Stimulated activated CD4-positive, alpha-beta T cell treated with anti-CD3 and anti-CD28 coated beads, Interleukin-1b, Interleukin-23, amount 100 ng/mL, for 1 hour (primary cell): ENCODE measurements at places on chromosomes 13 and 19.
A peak's percentile ranks its signal among the peaks of the same experiment; 100 is the strongest.

DNA sequence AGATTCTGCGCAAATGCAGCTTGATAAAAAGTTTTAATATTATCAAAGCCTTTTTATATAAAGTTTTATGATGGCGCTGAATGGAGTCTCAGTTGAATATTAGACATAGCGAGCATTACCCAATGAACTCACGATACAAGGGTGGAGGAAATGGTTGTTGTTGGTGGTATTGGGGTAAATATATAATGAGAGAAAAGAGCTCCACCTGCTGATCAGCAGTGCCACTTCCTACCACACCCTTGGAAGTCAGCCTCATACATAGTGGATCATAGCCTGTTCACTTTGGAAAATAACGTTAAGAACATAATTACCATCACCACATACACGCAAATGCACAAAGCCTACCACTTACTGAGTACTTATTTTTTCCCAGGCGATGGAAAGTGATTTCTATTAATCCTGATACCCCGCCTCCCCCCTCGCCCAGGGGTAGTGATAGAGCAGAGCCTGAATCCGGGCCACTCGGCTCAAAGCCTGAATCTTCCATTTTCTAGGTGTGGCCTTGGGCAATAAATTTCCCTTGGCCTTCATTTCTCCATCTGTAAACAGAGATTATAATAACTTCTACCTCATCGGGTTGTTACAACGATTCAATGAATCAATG lies 358.3 kb downstream of the KLF5 start:
- no peak for DNase-seq

GRCh38 chr19:48962849-48963165 lies 2.3 kb upstream of the FTL start:
- no peak for DNase-seq

- no peak for DNase-seq
Measured at GRCh38 chr13:51004111-51004865, 94.7 kb downstream of the RNASEH2B start.

GRCh38 chr13:106491928-106492587 lies 43.4 kb downstream of the EFNB2 start:
- DNase-seq, result no peak

DNA sequence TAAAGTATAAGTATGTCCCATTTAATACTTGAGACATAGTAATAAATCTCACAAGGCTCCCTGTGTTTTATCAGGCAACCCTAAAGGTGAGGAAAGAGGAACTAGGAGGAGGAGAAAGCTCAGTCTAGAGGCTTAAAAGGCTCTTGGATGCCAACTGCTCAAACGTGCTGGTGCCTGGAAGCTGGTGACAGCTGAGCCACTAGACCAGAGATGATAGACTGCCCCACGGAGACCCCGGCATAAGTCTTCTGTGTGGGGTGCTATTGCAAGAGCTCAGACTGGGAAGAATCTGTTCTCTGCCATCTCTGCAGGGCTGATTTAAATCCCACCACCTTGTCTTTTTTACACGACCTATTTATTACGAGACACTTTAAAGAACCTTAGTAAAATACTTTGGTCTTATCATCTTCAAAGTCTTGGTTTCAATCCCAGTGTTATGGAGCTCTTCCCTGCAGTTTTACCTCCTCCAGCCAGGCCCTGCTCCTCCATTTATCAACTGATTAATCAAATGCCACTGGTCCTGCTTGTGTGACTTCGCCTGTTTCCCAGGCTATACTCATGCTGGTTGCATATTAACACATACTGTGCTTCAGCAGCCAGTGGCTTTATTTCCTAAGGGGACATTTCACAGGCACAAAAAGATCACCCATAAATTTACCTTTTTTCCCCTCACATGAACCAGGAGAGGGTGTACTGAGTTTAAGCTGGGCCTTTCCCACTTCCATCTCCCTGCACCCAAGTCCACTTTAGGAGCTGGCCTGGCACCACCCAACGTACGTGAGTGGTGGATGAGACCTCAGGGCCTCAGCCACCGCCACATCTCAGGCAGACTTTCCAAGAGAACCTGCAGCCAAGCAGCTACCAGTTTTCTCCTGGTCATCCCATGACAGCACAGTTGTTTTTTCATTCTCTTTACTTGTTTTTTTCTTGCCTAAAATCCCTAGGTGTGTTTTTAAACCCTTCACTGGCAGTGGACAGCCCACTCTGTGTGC lies 7.8 kb upstream of the ATP12A start:
- DNase-seq, result no peak

- no peak for DNase-seq
Measured at GRCh38 chr13:110471156-110471832, 90.2 kb downstream of the RAB20 start.

GRCh38 chr13:30510091-30510490 lies 44.4 kb upstream of the HMGB1 start:
- no peak for DNase-seq

DNA sequence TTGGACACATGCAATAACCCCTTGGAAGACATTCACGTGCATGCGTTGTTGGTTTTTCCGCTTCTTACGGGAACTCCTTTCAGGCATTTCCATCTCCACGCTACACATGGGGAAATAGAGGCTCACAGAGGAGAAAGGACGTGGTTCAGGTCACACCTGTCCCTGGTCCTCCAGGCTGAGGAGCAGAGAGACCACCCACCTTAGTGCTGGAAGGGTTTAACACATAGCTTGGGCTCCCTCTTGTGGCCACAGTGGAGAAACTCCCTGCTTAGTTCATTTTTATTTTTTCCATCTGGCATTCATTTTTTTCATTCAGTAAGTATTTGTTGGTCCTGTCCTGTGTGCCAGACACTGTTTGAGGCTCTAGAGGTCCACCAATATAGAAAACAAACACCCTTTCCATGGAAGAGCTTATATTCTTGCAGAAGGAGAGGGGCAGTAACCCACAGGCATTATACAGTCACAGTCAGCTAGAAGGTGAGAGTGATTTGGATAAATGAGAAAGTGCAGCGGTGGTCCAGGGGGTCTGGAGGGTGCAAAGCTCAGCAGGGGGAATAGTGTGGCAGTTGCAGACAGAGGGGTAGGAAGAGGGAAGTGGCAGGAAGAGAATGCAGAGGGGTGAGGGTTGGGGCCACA lies 24.2 kb upstream of the TTYH1 start:
- DNase-seq, result peak; percentile 44

DNA sequence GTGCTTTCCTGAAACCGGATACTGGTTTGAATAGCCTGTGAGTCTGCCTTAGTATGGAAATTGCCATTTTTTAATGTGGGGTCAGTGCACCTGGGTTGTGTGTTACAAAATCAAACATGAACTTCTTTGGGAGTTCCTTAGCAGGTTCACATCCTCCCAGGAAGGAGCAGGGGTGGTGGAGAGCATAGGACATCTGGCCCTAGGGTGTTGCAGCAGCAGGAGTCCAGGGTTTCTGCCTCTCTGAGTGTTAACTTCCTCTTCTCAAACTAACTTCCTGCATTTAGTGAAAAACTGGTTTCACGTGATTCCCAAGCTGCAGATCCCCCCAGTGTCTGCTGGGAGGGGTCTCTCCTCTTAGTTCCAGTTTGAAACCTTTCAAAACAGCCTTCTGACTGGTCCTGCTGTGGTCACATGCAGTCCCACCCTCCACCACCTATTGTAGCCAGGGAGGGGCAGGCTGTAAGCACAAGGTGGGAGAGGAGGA lies 7.2 kb downstream of the RNASEH2B start:
- DNase-seq, result no peak

DNA sequence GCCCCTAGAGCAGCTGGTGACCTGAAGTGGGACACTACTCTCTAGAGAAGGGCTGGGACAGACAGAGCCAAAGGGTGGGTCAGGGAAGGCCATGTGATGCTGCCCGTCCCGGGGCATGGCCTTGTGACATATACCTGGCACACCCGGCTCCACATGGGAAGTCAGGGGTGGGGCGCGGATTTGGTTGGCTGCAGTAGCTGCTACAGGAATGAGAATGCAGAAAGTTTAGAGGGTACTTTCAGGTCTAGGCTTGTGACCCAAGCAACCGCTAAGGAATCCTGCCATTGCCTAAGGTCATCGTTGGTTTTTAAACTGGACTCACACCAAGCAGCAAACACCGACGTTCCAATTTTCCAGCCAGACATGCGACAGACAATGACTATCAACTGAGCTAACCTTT lies 25.9 kb downstream of the RCBTB2 start:
- DNase-seq, result no peak

DNA sequence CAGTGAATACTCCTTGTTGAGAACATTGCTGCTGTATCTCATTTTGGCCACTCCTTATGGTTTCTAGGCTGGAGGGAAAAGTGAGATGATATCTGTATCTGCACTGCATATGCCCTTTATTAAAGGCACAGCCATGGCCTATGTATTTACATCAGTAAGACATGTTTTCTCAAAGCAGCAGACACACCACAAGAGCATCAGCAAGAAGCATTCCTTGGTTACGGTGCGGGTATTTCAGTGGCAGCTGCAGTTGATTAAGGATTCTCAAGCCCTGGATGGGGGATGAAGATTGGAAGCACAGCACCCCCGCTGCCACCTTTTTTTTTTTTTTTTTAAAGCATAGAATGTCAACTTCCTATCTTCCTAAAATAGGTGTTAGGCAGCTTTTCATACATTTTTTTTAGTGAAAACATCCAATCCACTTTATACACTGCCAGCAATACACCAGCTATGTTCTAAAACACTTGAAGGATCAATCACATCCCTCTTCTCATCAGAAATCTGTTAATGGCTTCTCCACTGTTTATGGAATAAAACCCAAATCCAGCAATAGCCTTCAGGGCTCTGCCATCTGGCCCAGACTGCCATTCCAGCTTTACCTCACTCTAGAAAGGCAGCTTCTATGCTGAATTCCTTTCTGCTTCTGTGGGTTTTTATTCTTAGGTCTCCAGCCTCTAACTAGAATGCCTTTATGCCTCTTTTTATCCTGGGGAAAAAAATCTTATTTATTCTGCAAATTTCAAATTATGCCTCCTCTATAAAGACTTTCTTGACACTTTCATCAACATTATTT lies 331.0 kb downstream of the DNAJC15 start:
- no peak for DNase-seq

- no peak for DNase-seq
Measured at GRCh38 chr13:20193162-20193906, 596 bp upstream of the GJB2 start.

DNA sequence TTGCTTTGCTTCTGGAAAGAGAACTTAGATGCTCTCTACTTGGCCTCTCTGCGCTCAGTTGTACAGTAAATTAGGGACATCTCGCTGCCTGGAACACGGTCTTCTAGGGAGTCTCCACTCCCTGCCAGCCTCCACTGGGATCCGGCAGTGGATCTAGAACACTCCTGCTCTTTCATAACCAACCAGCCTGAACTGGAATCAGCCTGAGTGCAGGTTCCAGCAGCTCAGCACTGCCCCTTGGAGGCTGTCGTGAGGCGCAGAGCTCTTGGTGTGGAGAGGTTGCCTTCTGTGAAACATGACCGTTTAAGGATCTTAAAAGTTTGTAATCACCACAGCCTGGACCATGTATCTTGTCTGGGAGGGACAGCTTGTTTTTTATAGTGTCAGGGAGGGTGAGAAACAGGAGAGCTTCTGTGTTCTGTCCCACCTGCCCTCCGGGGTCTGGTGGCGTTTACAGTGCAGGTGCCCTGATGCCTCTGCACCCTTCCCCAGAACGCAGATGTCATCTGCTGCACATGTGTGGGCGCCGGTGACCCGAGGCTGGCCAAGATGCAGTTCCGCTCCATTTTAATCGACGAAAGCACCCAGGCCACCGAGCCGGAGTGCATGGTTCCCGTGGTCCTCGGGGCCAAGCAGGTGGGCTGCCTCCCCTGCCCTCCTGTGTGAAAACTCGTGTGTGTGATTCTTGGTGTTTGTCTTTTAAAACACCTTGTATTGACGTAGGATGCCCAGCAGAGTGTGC lies 24.8 kb downstream of the UPF1 start:
- DNase-seq, result no peak

GRCh38 chr13:82294226-82294625 lies 1588.0 kb downstream of the SLITRK1 start:
- DNase-seq, result no peak

- no peak for DNase-seq
Measured at GRCh38 chr13:29421118-29421517, 174.4 kb downstream of the SLC7A1 start.

- no peak for DNase-seq
Measured at GRCh38 chr13:66859078-66859477, 371.1 kb downstream of the PCDH9 start.

DNA sequence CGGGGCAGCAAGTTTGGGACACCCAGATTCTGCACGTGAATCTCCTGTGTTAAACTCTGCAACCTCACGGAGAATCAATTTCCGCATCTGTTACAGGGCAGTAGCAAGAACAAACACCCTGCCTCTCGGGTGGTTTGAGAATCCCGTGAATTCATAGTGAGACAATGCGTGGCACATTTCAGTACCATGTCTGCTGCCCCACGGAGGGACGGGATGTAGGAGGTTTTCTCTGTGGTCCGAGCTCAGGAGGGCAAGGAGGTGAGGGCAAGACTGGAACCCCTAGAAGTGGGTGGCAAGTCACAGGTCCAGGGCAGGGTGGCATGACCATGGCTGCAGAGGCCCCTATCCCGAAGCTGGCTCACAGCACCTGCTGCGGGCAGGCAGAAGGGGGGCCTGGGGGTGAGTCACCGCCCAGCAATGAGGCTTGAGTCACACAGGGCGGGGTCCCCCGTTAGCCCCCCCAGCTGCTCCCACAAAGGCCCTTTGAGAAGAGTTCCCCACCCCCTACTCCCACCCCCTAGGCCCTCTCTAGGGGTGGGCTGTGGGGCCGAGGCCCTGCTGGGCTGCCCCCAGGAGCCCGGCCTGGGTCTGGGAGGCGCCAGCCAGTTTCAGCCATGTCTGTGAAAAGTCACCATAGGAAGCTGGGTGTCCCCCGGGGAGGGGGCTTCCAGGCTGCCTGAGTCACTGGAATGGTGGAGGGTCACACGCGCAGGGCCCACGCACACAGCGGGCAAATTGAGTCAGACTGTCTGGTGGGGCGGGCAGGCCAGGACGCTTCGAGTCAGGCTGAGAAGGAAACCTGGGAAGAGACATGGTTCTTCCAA lies 25.8 kb upstream of the NANOS3 start:
- DNase-seq, result no peak

DNA sequence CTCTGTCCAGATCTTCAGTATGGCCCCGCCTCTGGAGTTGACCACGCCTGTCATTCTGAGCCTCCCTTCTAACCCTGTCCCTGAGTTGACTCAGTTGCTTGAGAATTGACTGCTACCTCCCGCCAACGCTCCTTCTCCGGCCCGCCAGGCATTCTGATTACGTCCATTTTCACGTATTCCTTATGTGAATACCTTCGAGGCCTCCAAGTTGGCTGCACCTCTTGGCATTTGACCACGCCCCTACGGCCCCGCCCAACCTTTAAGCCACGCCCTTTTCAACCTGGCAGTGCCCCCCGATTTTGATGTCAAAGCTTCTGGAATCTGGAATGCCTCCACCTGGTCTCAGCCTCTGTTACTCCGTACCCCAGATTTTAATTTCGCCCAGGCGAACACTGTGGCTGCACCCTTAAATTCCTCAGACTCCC lies 1.7 kb upstream of the EML2 start:
- peak; percentile 21 for DNase-seq

DNA sequence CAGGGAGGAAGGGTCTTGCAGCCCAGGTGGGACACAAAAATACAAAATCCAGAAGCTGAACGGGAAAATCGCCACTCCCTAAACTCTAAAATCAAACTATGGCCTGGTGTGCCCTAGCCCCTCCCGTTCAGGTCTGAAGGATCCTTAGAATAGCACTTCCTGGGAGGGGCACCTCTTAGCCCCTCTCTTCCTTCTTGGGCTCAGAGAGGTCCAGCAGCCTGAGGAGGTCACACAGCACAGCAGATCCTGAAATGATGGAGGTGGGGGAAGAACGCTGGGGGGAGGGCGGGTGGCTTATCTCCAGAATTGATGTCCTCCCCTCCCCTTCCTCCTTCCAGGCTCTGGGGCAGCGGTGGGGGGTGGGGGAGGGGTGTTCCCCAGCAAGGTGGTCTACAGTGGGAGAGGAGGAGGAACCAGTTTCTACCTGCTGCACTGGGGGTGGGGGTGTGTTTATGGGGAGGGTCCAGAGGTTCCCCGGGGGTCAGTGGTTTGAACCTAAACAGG lies 1.9 kb downstream of the DIRAS1 start:
- DNase-seq, result no peak
